ENCODE measurements at places on chromosomes 5 and 9.

GRCh38 chr9:111961575-111961974, 65.0 kb downstream of the UGCG start:
- DNase-seq: no peak

DNA sequence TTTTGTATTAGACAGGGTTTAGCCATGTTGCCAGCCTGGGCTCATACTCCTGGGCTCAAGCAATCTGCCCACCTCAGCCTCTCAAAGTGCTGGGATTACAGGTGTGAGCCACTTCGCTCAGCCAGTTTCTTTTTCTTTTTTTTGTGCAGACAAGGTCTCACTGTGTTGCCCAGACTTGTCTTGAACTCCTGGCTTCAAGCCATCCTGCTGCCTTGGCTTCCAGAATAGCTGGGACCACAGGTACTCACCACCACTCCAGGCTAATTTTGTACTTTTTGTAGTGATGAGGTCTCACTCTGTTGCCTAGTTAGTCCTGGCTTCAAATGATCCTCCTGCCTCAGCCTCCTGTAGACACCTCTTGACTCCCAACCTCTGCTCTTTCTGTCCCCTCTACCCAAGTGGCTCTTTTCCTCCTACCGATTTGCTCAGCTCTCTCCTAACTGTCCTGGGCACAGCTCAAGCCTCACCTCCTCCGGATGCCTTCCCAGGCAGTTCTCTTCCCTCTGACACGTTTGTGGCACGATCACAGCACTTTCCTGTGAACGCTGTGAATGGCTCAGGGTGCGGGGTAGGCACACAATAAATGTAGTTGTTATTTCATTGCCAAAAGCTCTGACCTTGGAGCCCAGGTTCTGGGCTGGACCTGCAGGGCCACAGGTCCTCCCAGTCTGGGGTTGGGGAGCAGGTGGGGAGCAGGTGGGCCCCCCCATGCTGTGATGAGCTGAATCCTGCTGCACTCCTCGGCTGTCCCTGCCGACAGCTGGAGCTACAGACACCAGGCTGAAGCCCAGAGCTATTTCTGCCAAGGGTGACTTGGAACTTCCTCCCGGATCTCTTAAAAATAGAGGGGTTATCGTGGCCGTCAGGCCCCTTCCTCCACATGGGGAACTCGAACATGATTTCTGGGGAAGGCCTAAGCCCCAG, 23.9 kb downstream of the GFI1B start:
- no peak for DNase-seq

DNA sequence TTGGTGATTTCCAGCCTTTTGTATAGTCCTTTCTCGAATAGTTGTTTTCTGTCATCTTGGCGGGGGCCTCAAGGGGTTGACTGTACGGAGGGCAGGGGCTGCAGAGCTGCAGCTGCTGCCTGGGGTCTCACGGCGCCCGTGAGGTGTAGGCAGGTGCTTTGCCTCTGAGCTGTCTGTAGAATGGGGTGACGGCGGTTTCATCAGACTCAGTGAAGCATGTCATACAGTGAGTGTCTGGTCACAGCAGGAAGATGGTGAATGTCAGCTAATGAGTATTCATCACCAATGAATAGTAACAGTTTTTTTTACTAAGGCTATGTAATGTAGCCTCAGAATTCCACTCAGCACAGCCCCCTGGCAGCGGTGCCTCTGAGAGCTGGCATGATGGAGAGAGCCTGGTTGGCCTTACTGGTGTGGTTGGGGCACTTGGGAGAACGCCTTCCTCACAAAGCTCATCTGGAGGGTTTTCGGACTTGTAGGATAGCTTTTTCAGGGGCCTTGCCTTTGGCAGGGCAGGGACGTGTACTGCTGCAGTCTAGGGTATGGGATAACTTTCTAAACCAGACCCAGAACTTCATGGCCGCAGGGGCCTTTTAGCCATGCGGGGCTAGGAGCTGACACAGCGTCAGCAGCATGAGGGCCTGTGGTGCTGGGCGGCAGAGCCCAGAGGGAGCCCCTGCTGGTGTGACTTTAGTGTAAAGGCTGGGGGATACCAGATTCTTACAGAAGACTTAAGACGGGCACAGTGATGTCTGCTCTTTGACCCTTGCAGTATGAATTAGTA, 15.0 kb downstream of the TENT4A start:
- DNase-seq: no peak

DNA sequence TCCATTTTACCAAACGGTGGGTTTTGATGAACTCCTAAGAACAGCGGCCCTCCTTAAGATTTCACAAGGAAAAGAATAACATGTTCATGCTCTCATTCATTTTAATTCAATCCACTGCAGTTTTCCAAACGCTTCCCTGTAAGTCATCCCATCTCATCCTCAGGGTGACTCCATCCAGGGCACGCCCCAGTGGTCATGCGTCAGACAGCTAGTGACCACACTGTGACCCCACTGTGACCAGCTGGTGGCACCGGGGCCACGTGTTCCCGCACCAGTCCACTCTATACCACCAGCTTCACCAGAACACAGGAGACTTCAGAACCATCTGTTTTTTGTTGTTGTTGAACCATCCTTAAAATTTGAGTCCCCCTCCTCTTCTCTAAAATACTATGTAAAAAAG, 14.3 kb downstream of the ATPSCKMT start:
- no peak for DNase-seq

- no peak for DNase-seq
These were observed 141.9 kb downstream of the SLC12A2 start for GRCh38 chr5:128225245-128226030.

- DNase-seq: no peak
These were observed 72.7 kb downstream of the DPYSL3 start for GRCh38 chr5:147437161-147437596.

GRCh38 chr5:95241635-95242034, 43.3 kb downstream of the MCTP1 start:
- no peak for DNase-seq

DNA sequence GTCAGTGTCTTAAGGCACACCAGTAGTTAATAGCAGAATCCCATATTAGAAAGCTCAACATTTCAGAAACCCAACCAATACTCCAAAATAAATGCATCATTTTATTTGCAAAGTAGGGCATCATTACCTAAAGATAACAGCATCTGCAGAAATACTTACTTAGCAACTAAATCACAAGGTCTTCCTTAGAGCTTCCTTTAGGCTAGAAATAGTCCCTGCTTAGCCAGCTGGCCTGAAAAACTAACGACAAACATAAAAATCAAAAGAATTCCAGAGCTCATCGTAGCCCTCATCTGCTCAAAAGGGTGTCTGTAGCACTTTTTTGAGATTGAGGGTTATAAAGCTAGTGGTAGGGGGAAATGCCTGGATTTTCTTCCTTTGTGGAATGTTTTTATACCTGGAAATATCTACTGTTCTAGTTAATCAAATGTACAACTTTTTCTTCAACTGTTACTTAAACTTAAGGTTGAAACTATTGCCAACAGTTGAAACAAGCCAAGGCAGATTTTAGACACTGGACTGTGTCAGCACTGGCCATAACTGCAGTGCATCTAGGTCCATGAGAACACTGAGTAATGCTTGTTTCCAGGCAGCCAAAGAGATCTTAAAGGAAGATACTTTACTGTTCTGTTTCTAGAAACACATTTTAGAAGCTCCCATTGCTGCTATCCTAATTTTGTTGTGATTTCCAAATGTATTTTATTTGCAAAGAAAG, 129.4 kb upstream of the RASA1 start:
- no peak for DNase-seq

DNA sequence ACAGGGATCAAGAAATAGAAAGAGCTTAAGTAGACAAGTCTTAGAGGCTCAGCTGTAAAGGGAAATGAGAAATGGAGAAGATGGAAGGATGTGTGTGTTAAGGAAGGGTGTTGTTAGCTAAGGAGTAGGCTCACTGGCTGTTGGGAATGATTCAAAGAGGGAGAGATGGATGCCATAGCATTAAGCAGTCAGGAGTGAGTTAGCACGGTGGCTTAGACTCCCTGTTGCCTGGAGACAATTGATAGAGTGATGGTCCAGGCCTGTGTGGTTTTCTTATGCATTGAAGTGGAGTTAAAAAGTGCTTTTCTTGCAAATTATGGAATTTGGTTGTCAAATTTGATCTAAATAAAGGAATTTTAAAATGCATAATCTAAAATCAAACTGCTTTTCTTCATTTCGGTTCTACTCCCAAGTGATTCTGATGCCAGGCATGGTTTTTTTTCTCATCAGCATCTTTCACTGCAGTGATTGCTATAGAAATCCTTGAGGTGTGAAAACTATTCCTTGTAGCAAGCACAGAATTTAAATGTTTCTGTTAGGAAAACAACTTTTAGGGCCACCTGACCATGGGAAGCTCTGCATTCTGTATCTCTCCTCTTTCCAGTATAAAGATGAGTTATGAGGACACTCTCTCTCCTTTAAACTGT, 214.7 kb downstream of the ADCY2 start:
- no peak for DNase-seq

- no peak for DNase-seq
These were observed 9.7 kb downstream of the CNTFR start for GRCh38 chr9:34579808-34580163.

- DNase-seq: no peak
These were observed 386.5 kb downstream of the GADD45G start for GRCh38 chr9:89991204-89991790.

DNA sequence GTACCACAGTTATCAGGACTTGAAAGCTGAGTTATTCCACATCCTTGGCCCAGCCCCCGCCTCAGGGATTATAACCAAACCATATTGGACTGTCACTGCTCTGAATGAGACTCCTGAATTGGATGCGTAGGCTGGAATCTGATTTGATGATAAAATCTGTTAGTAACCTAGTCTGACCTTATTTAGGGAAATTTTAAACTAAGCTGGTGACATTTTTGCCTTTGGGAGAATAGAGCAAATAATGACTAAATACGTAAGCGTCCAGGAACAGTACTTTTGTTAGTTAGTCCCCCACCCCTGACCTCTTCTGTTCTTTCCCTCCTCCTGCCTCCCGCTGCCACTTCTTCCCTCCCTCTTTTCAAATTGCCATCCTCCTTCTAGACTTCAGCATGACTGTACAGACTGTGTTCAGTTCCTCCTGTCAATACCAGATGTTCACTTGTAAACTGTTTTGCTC, 92.6 kb downstream of the TLE4 start:
- no peak for DNase-seq

DNA sequence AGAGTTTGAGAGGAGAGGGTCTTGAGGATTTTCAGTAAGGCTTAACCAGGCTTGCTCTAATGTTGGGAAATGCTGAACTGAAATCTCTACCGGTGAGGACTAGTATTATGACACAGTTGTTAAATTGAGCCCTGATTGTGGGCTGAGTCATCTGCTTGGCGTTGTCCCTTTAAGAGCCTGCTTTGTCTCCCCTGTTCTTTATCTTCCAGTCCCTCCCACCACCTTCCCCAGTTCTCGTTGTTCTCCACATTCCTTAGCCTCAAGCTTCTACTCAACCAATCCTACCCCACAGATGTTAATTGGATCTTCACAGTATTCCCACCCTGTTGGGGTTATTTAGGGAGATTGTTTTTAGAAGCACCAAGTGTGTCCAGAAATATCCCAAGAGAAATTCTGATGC, 57.6 kb downstream of the ANKRD55 start:
- DNase-seq: no peak

DNA sequence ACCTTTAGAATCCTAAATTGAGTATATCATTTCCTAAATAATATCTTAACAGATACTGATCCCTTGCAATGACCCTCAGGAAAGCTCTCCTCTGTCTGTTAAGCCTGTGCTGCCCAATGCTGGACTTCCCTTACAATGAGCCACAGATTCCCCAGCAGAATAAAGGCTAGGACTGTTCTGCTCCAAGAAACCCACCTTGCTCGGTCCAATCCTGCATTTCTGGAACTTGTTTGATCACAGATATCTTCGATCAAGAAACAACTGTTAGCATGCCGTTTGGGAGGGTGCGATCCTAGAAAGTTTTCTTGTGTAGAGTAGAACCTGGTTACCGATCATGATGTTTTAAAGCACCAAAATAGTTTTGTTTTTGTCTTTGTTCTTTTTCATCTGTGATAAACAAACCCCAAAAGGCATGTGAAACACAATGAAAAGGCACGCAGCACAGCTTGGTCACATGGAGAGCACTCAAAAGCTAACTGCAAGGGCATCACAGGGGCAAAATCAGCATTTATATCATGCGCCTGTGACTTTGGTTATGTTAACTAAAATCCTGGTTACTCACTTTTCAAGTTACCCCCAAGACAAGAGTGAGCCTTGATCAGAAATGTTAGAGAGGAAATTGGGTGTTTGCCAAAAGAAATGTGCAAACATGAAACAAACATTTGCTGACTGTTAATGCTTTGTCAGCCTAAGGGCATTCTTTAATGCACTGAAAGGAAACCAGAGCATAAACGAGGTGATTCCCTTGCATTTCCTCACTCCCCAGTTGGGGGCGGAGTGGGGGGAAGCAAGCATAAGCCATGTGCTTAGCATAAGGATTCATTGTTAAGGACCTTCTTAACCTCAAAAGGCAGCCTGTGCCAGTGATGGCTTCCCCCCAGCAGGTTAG, 61.9 kb upstream of the ADAMTS16 start:
- no peak for DNase-seq

GRCh38 chr5:2898661-2899060, 147.2 kb upstream of the IRX2 start:
- no peak for DNase-seq

DNA sequence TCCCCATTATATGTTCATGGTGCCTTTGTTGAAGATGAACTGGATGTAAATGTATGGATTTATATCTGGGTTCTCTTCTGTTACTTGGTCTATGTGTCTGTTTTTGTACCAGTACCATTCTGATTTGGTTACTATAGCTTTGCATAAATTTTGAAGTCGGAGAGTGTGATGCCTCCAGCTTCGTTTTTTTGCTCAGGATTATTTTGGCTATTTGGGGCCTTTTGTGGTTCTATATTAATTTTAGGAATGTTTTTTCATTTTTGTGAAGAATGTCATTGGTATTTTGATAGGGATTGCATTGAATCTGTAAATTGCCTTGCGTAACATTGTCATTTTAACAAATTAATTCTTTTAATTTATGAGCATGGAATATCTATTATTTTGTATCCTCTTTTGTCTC, 36.6 kb upstream of the ZNF366 start:
- DNase-seq: no peak

GRCh38 chr9:92191801-92192200, 76.6 kb upstream of the SPTLC1 start:
- no peak for DNase-seq

- no peak for DNase-seq
These were observed 55.1 kb downstream of the LHFPL2 start for GRCh38 chr5:78593465-78593864.

- DNase-seq: no peak
These were observed 88.0 kb downstream of the TRIO start for GRCh38 chr5:14231156-14231555.

- DNase-seq: no peak
These were observed 59.3 kb downstream of the SLC22A5 start for GRCh38 chr5:132428484-132429462.

DNA sequence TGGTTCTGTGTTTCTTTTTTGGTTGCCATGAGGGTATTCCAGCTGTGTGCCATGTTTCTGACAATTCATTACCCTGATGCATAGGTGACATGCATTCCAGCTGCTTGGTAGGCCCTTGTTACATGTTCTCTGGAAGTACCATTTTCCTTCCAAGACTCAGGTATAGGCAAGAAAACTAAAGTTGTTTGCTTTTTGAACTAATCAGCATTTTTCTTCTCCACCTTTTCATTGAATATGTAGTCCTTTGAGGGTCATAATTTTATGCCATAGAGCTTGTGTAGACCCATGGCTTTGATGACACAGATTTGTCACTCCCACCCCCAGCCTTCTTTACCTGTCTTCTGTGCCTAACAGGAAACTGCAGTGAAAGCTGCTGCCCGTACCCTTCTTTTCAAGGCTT, 339.2 kb downstream of the MED10 start:
- DNase-seq: no peak

GRCh38 chr5:1541702-1542400, 18.1 kb upstream of the LPCAT1 start:
- DNase-seq: no peak

- DNase-seq: no peak
These were observed 10.6 kb upstream of the DPYSL3 start for GRCh38 chr5:147520450-147520849.
